ENCODE measurements at places on chromosomes 3 and 15.
A peak's percentile ranks its signal among the peaks of the same experiment; 100 is the strongest.

DNA sequence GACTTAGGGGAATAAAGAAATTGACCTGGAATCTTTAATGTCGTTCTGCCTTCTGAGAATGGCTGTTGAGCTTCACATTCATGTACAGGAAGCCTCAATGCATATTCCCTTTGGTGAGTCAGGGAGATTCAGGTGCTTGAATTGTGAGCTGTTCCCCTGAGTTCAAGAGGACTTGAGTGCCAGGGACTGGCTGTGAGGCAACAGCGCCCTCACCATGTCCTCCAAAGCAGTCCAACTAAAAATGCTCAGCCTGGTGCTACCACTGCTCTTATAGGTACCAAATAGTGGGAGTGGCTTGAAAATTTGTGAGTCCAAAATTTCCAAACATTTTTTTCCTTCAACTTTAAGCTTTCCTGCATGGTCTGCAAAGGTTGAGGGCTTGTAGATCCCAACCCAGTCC lies 54.1 kb downstream of the LEO1 start:
- DNase-seq: peak; percentile 26

DNA sequence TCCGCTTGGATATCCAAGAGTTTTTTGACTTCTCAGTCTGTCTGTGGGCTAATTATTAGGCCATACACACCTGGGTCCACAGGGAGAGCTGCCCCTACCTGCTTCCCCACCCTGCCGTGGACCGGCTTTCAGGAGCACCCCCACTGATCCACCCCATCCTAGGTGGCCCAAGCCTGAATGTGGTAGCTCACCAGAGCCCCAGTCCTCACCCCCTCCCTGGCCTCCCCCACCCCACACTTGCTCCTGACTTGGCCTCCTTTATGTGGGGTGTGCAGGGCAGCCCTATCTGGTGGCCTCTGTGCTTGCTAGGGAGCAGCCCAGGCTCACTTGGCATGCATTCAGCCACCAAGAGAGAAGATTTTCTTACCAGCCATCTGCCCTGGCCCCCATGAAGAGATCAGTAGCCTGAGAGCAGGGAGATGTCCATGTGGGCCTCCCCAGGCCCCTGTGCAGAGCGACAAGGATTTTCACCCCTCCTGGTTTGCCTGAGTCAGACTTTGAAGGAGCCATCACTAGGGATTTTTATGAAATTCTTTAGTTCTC lies 11.2 kb downstream of the LRRK1 start:
- no peak for DNase-seq

DNA sequence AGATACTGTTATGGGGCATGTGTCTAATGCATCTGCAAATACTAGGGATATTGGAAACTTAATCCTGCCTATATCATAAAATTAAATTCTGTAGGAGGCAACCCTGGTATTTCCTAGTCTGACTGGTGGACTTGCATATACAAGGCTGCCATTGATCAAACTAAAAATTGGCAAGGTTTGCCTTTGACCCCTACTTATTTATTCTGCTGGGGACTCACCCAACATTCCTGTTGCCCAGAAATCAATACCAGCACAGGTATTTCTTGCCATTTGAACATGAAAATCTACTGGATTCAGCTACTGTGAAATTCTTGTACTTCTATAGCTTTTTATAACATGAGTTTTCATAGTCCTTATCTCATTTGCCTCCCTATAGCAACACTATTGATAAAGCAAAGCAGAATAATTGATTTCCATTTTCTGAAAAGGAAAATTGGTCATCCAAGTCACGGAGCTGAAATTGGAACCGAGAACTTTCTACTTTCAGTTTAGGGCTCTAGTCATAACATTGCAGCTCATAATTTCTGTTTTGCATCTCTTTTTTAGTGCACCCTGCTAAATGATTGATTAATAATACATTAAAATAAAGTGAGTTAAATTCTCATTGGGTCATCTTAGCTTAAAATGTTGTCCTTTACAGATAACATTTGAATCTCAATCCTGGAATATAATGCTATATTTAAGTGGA lies 365.2 kb downstream of the MFSD1 start:
- DNase-seq: no peak

GRCh38 chr15:95715906-95716656 lies 614.4 kb upstream of the NR2F2 start:
- DNase-seq: no peak

DNA sequence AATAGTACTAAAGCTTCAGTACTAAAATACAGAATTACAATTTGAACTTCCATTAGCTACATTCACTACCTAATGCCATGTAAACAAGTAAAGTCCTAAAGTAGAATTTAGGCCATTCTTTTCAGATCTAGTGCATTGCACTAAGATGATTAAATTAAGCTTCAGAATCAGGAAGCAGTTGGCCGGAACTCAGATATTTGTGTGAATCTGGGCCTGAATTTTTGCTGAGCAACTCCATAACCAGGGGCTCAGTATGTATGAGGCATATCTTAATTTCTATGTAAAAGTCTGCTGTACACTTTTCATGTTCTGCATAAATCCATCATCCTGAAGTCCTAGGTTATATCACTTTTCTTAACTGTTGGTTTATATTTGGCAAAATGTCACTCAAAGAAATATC lies 246.4 kb downstream of the RBMS3 start:
- no peak for DNase-seq

- no peak for DNase-seq
These were observed 294.7 kb upstream of the CCDC54 start for GRCh38 chr3:107082527-107082926.

GRCh38 chr3:2790266-2790815 lies 319.8 kb downstream of the IL5RA start:
- no peak for DNase-seq

DNA sequence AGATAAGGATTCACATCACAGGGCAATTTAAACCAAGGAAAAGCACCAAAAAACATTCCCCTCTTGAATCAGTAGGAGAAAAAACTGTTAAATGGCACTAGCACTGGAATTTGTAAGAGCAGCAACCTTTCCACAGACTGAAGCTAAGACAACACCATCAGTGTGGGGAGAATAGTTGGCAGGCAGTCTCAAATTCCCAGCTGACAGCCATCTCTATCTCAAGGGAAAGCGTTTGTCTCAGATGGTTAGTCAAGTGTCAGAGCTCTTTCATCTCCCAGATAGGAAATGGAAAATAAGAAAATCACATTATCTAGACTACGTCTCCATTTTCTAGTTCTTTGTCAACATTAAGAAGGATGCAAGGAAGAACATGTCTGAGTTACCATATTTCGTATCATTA lies 228.7 kb downstream of the WDR72 start:
- DNase-seq: no peak

GRCh38 chr15:68435966-68436365 lies 4.0 kb upstream of the ITGA11 start:
- no peak for DNase-seq

DNA sequence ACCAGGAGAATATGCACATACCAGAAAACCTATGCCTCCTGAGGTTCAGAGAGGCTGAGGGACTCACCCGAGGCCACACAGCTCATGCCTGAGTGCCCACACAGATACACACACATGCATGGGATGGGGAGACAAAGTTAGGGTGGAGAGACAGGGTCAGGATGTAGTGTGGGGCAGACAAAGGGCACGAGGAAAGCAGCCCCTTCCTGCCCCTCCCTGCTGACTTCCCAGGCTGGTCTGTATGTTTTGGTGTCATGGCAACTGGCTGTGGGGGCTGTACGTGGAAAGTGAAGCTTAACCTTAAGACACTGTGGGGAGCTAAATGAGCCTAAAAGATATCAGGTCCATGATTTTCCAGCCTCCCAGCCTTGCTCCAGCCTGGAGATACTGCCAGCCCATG lies 57.8 kb downstream of the EPHB3 start:
- no peak for DNase-seq

DNA sequence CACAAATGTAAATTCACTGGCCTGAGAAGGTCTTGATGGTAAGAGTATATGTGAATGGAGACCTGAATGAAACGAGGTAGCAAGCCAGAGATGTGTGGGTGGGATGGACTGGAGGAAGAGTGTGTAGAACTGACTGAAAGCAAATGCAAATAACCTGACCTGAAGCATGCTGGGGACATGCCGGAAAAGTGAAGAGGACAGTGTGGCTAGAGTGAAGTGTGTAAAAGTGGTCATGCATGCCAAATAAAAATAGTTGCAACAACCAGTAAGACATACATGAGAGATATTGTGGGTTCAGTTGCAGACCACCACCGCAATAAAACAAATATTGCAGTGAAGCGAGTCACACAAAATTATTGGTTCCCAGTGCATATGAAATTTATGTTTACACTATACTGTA lies 82.3 kb downstream of the LPP start:
- DNase-seq: no peak

- no peak for DNase-seq
These were observed 14.2 kb upstream of the TSEN2 start for GRCh38 chr3:12470111-12470510.

DNA sequence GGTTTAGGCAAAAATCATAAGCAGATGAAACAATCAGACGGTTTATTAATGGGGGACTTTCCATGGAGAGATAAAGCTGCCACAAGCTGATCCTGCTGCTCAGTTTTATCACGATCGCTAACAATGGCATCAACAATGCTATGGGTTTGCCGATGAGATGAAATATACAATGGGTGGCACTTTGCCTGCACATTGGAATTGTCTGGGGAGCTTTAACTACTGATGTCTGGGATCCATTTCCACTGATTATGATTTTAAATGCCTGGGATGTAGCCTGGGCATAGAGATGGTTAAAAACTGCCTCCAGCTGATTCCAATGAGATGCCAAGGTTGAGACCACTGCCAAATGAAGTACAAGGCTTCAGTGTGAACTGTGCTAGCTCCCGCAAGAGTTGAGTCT lies 30.8 kb downstream of the CRYGS start:
- DNase-seq: no peak

DNA sequence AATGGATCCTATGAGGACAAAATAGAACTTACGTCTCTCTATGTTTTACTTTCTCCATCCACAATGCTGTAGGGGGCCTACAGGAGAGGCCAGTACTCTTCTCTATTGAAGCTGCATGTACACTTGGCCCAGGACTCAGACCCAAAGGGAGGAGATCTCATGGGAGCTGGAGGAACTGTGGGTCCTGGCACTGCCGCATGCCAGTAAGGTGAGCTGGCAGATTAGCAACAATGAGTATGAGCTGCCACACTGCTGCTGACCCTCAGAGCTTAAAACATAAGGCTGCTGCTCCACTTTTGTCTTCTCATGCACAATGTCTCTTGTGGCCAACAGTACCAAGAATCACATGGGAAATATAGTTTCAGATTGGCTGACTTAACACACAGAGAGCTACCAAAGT lies 57.8 kb upstream of the TBC1D5 start:
- DNase-seq: no peak

GRCh38 chr15:48507416-48508065 lies 138.0 kb downstream of the FBN1 start:
- peak; percentile 19 for DNase-seq

DNA sequence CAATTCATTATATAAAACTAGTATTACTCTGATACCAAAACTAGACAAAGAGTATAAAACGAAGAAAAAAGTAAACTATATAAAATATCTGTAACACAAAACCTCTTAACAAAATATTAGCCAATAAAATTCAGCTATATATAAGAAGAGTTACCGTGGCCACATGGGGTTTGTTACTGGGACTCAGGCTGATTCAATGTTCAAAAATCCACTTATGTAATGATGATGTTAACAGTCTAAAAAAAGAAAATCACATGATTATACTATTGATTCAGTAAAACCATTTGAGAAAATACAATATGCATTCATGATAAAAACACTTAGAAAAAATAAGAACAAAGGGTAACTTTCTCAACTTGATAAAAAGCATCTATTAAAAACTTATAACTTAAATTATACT lies 18.3 kb downstream of the P2RY1 start:
- no peak for DNase-seq

DNA sequence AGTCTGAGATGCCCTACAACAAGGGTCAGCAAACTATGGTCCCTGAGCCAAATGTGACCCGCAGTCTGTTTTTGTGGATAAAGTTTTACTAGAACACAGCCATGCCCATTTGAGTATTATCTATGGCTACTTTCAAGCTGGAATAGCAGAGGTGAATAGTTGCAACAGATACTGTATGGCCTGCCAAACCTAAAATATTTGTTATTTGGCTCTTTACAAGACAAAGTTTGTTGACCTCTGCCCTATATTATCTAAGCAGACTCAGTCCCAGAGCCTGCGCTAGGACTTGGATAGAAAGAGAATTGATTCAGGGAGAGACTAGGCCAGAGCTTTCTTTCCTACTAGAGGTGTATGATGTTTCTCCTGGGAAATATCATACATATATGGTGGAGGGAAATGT lies 81.7 kb upstream of the NMNAT3 start:
- DNase-seq: no peak

GRCh38 chr15:38320866-38321265 lies 68.2 kb downstream of the SPRED1 start:
- no peak for DNase-seq

GRCh38 chr15:48109856-48110531 lies 10.8 kb upstream of the SLC24A5 start:
- DNase-seq: no peak

GRCh38 chr3:3538451-3538850 lies 260.8 kb upstream of the LRRN1 start:
- DNase-seq: no peak

GRCh38 chr3:150410311-150411105 lies 2.4 kb downstream of the TSC22D2 start:
- DNase-seq: no peak

GRCh38 chr3:170745211-170745718 lies 124.7 kb downstream of the RPL22L1 start:
- no peak for DNase-seq

DNA sequence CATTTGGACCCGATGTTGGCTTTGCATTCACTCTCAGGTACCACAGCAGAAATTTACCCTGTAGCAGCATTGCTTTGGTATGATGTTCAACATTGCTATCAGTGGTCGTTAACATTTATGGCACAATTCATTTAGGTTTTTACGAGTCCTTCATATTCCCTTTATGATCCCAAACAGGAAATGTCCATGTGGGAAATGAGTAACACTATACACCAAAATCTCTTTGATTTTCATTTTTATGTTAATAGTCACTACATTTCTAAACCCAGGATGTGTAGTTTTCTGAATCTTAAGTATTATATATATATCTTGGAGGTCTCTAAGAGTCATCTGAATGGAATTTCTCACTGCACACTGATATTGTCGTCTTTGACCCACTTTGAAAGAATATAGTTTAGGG lies 78.5 kb upstream of the RBMS3 start:
- DNase-seq: no peak

DNA sequence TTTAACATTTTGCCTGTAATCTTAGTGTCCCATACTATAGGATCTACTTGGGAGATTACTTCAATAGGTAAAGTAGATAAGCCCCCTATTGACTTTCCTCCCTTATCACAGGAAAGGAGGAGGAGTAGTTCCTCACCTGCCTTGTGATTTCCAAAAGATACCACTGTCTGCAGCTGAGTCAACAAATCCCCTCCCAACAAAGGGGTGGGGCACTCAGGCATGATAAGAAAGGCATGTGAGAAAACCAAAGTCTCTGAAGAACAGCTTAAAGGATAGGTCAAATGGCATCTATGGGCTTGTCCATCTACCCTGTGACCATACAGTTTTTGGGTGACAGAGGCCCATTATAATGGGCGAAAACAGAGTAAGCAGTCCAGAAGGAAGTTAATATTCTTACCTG lies 71.3 kb upstream of the WNT7A start:
- no peak for DNase-seq
